Amygdala (tissue), 56 donors: ENCODE measurements at places on chromosomes 11 and 22.

GRCh38 chr22:34099278-34099677 is 179.0 kb upstream of the LARGE1 start:
- no peak for DNase-seq

GRCh38 chr22:19800761-19801244 is 40.2 kb downstream of the TBX1 start:
- DNase-seq, result no peak

DNA sequence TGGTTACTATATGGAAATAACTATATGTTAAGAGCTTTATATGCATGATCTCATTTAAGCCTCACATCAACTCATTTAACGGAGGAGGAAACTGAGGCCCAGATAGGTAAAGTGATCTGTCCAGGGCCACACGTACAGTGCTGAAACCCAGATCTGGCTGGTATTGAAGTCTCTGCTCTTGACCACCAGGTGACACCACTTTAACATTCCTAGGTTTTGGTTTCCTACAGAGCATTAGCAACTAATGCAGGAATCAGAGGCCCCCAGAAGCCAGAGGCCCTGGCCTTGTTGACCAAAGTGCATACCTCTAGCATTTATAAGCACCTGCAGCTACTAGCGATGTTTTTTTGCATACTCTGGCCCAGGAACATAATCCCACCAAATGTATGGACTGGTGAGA is 12.9 kb upstream of the LIMK2 start:
- no peak for DNase-seq

- DNase-seq, result no peak
These were observed 1.7 kb upstream of the SPINDOC start for GRCh38 chr11:63811522-63811921.

DNA sequence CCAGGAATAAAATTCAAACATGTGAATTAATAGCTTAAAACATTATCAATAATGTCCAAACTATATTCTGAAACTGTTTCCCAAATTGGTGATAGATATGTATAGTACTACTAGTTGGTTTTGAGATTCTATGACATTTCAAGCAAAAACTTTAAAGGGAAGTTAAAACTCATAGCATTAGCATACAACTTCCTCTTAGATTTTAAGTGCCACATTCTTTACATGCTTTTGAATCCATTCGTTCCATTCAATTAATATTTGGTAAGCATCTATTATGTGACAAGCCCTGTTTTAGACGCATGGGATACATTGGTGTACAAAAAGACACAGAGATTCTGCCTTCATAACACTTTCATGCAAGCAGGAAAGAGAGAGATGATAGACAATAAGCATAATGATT is 8.9 kb downstream of the PATL1 start:
- no peak for DNase-seq

GRCh38 chr22:31102441-31103081 is 4.8 kb downstream of the SELENOM start:
- DNase-seq, result no peak

GRCh38 chr11:78800096-78800690 is 225.5 kb upstream of the NARS2 start:
- no peak for DNase-seq

DNA sequence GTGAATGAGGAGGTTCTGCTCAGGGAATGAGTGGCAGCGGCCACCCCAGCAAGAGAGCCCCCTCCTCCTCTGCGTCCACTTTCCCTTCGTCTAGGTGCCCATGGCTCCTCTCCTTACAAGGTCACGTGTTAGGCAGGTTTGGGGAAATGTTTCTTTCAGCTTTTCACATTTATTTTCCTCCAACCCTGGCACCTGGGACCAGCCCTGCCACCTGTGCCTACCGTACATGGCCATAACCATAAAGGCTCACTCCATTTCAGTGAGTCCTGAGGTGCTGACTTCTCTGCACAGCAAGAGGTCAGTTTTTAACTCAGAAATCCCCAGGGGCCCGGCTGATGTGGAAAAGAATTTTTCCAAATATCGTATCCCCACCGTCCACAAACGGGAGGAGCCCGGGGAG is 71.2 kb downstream of the FLI1 start:
- no peak for DNase-seq

- no peak for DNase-seq
These were observed 3.0 kb upstream of the ANKK1 start for GRCh38 chr11:113384551-113384950.

DNA sequence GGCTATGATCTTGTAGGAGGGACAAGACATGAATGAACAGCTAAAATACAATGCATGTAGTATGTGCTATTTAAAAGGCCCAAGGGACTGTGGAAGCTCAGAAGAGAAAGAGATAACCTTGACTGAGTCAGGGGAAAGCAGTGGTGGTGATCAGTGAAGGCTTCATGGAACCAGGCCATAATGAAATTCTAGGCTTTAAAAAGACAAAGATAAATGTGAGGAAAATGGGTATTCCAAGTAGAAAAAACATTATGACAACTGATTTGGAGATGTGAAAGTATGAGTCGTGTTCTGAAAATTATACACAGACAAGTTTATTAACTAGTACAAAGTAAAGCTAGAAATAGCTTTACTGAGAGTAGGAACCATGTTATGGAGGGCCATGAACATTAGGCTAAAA is 189.8 kb downstream of the SOX6 start:
- DNase-seq, result no peak

- no peak for DNase-seq
These were observed 2034.2 kb downstream of the LRRC4C start for GRCh38 chr11:39425226-39425625.

DNA sequence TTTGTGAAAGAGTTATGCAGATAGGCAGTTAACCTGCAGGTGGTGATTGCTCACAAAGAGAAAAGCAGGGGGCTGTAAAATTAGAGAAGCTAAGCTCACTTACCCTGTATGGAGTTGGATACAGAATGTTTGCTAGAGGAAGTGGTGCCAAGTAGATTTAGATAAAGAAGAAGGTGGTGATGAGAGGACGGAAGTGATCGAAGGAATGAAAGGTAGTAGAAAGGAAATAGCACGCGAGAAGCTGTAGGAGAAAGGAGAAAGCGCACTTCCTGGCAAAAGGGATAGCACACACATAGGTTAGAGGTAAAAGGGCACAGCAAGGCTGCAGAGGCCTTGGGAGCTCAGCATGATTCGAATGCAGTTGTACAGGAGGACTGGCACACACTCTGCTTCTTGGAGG is 87.3 kb upstream of the CTSC start:
- no peak for DNase-seq
